Activated naive CD4-positive, alpha-beta T cell treated with Interleukin-2 at 50 U/mL for 16 hours (primary cell): ENCODE measurements at places on chromosomes 3 and 15.

GRCh38 chr3:37576996-37577395 is 284.7 kb upstream of the CTDSPL start:
- DNase-seq, result no peak

- no peak for DNase-seq
Observed at GRCh38 chr3:141255137-141255845, 23.7 kb downstream of the PXYLP1 start.

DNA sequence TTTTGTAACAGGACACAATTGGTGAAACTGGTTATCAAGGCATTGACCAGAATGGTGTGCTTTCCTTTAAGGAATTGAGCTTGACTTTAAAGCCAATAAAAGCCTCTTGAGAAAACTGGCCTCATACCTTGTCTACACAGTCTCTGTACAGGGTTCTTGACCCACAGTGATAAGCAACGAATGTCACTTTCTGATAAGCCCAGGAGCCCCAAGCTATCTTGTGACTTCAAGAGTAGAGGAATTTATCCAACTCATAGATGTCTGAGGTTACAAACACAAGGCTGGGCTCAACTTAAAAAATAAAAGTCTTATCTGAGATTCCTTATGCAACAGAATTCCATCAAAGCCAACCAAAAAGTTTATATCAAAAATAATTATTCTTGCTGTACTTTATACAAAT is 212.1 kb downstream of the GBE1 start:
- DNase-seq, result no peak

DNA sequence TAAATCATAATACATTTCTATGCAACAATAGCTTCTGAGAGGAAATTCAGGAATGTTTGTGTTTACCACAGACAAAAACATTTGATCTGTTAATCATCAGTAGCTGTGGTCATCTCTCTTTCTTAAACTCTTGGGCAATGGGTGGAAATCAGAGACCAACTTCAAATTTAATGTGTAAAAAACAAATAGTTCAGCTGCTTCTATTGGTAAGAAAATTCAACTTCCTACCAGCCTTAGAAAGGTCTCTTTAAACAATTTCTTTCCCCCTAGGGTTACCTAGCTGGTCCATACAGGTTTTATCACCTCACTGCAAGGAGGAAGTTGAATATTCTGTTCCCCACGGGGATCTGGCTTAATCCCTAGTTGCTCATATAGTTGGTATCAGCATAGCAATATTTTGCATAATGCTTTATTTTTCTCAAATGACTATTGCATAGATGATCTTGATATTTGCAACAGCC is 20.3 kb upstream of the PPP4R2 start:
- DNase-seq, result no peak

DNA sequence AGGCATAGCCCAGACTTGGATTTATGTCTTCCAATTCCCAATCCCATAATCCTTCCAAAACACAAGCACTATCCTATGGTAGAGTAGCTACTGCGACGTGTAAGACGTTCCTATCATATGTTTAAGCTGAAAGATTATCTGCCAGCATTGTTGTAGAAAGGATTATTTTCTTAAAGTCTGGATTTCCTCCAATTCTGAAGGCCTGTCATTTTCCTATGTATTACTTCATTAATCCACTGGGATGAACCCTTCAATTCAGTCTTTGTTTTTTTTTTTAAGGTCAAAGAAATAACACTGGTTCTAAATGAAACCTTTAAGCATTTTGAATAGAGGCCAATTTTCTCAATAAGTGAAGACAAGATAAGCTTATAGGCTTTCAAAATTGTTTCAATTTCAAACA is 289.0 kb downstream of the SLC9A9 start:
- no peak for DNase-seq

GRCh38 chr3:101963902-101964362 is 114.6 kb downstream of the NFKBIZ start:
- DNase-seq, result peak; percentile 27

GRCh38 chr15:48147358-48147757 is 26.6 kb downstream of the SLC24A5 start:
- DNase-seq, result no peak

- no peak for DNase-seq
Observed at GRCh38 chr3:101989578-101990200, 140.4 kb downstream of the NFKBIZ start.

DNA sequence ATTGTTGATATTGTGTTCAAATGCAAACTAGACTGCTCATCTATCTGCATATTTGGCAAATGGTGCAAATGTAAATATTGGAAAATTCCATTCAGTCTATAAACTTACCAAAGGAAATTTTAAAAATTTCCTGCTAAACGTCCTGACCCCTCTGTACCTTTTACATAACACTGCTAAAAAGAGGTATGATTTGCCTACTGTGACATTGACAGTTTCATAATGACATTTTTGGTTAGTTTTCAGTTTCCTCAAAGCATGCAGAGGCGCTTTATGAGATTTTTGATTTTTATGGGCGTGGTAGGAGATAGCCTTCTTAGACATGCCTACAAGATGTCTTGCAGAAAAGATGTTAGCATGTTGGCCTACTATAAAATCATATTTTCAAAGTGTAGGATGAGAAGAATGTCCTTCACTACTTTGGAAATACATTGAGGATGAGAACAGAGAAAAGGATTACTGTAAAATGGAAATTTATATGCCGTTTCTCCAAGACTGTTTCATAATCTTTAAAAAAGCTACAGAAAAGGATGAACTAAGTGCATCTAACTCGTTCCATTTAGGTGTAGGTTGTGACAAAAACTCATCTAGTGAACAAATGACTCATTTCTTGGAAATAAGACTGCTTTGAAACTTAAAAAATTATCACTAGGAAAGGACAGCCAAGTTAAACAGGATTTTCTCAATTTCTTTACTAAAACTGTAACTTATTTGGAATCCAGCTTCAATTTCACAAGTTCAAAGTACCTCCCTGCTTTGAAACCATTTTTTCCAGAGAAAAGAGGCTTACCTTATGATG is 14.5 kb upstream of the ISLR start:
- no peak for DNase-seq

GRCh38 chr3:166569589-166569988 is 732.4 kb upstream of the BCHE start:
- DNase-seq, result no peak

- no peak for DNase-seq
Observed at GRCh38 chr15:25345943-25346342, 92.9 kb downstream of the UBE3A start.

GRCh38 chr3:156665291-156665690 is 9.1 kb upstream of the TIPARP start:
- DNase-seq, result no peak

GRCh38 chr15:69725957-69726356 is 273.3 kb downstream of the RPLP1 start:
- no peak for DNase-seq

- DNase-seq, result no peak
Observed at GRCh38 chr3:171840811-171841619, 2.1 kb upstream of the TMEM212 start.

DNA sequence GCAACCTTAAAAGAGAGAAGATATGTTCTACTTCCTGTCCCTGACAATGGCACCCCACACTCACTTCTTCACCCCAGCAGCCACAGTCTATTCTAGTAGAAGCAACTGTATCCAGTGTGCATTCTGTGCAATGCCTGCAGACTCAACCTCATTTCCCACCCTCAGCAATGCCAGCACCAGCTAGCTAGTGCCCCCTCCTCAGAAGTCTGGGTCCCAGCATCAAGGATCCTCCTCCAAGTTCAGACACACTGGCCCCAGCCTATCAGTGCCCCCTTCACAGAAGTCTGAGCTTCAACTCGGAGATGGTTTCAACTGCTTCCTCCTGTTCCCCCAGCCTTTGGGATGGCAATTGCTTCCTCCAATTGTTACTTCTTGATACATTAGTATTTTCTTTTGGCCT is 268.3 kb downstream of the MEX3B start:
- DNase-seq, result no peak

DNA sequence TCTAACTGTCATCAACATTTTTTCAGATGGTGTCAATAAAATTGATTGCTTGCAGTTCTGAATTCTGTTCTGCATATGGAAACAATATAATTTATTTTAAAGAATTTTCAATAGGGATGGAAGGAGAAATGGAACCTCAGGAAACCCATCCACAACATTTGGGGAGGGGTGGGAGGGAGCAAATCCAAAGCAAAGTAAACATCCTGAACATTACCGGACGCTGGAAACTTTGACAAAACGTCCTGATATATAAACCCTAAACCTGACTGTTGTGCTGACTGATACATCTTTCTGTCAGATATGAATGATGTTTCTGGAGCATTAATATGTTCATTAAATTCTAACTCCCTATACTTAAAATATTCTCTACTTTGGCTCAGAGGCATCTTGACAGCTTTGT is 479.0 kb downstream of the FOXP1 start:
- DNase-seq, result no peak

- DNase-seq, result no peak
Observed at GRCh38 chr3:124584245-124584551, 146.1 kb upstream of the UMPS start.

- DNase-seq, result no peak
Observed at GRCh38 chr3:117243657-117244056, 534.1 kb downstream of the TUSC7 start.

DNA sequence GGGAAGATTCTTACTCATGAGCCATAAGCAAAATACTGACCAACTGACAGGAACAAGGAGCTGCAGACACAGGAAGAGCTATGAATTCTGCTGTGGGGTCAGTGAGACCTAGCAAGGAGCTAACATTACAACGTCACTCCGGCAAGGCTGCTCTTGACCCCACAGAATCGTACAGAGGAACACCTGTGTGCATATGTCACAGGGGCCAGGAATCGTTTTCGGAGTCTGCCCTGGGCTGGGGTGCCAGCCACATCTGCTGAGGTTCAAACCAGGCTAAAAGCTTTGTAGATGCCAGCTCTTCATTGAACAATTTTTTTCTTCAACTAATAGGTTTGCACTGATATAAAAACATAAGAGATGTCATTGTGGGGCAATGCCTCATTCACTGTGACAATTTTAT is 82.6 kb downstream of the LRRK1 start:
- no peak for DNase-seq

- DNase-seq, result no peak
Observed at GRCh38 chr3:81851176-81851575, 89.7 kb upstream of the GBE1 start.

DNA sequence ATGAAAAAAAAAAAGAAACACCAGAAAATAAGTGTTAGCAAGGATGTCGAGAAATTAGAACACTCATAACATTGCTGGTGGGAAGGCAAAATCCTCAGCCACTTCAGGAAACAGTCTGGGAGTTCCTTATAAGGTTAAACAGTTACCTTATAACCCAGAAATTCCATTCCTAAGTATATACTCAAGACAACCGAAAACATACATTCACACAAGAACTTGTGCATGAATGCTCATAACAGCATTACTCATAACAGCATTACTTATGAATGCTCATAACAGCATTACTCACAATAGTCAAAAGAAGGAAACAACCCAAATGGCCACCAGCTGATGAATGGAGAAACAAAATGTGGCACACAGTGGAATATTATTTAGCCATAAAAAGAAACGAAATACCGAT is 34.8 kb upstream of the DCP1A start:
- no peak for DNase-seq

DNA sequence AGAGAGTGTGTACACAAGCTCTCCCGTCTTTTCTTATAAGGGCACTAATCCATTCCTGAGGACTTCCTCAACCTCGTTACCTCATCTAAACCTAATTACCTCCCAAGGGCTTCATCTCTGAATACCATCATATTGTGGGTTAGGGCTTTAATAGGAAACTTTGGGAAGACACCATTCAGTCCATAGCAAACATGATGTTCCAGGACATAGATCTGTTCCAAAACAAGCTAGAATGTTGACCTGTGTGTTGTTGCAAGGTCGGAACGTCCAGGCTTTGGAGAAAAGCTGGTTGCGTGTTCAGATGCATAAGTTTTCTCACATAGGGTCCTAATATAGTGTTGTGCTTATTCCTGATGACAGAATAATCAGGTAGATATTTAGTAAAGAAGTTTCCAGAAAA is 9.7 kb upstream of the TMEM87A start:
- DNase-seq, result no peak

- no peak for DNase-seq
Observed at GRCh38 chr3:127679534-127680145, 6.9 kb downstream of the ABTB1 start.

DNA sequence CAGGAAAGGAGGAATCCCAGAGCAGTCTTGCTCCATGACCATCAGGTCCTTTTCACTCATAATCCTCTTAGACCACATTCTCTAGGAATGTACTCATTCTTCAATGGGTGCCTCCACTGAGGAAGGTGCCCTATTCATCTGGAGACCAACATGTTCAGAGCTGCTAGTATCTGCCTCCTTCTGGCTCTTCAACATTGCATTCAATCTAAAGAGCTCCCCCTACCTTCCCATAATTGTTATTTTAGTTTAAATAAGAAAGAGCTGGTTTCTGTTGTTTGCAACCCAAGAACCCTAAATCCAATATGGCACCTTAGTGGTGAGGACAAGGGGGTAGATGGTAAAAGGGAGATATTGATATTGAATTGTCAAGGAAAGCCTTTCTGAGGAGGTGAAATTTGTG is 67.6 kb downstream of the SCN11A start:
- DNase-seq, result no peak

DNA sequence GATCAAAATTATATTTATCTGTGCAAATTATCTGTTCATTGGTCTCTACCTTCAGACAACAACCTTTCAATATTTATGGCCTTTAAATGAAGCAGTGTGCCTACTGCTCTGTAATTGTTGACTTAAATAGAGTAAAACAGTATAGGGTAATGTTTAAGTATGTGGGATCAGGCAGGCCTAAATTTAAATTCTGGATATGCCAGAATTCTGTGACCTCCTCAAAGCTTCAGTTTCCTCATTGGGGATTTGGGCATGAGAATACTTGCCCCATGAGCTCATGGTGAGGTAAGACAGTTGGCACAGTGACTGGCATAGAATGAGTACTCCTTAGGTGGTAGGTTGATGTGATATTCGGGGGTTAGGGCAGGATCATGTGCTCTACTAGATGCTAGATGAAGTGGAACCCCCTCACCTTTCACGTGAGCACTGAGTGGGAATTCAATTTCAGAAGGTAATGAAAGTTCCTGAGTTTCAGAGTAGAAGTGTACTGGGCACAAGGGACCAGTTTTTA is 14.9 kb downstream of the ARL8B start:
- no peak for DNase-seq

DNA sequence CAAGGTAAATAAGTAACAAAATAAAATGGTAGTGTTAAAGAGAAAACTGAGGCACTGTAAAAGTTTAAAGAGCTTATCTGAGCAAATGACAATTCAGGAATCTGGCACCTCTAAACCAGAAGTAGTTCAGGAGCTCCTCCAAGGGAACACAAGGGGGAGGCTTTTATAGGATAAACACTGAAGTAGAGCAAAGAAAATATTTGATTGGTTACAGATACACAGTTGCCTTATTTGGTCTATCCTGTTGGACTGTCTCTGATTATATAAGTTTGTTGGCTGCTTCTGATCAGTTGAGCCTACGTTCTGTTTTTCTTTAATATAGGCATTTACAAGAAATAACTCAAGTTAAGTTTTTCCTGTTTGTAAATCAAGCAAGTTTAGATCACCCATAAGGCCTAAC is 146.9 kb downstream of the ERC2 start:
- no peak for DNase-seq

DNA sequence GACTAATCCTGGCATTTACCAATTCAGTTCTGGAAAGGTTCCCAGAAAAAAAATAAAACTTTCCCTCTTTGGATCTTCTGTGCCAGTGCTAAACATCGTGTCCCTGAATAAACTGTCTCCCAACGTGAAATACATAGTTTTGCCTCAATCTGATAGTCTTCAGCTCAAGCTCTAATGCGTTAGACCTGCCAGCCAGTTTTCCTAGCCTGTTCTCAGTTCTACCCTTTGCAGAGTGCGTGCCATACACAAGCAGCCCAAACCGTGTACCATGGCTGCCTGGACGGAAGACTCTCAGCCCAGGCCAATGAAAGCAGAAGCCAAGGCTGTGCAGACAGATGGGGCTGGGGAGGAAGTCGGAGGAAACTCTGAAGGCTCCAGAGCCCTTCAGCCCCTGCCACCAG is 11.4 kb upstream of the OCA2 start:
- DNase-seq, result no peak
